ENCODE measurements at places on chromosomes 4 and X. TPM values are rescaled to one million over a fixed set of nuclear protein-coding genes. Genes with fewer than 3 reads are reported as not detected.

DNA sequence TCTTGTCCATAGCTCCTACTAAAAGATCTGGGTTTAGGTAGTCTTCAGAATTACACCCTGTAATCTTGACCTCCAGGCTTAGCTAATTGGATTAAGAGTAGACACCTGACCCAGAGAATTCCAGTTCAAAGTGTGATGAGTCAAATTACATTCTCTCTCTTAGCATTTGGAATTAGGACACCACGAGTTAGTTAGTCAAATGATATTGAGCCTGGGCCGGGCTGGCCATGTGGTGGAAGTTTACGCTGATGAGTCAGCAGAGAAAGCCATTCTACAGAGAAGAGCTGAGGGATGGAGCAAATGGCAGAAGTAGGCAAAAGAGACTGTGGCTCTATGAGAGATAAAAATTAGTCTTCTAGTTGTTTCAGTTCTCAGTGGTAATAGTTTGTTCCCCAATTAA is 31.1 kb downstream of the CEP44 start:
- no peaks in the 10 kb centered on the region for H3K27me3 ChIP-seq
- H3K4me1 ChIP-seq = no peaks in the 10 kb centered on the region
- DNase-seq = no peak

The SLC49A3 gene
- total RNA-seq = 0.91 TPM

The SUPT20HL2 gene
- total RNA-seq = not detected

- H3K4me3 ChIP-seq = peak overlapping the region; percentile 76
- H3K27me3 ChIP-seq = no peaks in the 10 kb centered on the region
- H3K36me3 ChIP-seq = peaks cover 45% of the 10 kb centered on the region
- peaks cover 74% of the 10 kb centered on the region for H3K4me1 ChIP-seq
These were observed 2.1 kb downstream of the SASH3 start for GRCh38 chrX:129781680-129782495.

- no peak overlapping the region for H3K4me3 ChIP-seq
- DNase-seq = no peak
- no peaks in the 10 kb centered on the region for H3K27me3 ChIP-seq
These were observed 28.3 kb downstream of the TXLNG start for GRCh38 chrX:16814597-16814996.

DNA sequence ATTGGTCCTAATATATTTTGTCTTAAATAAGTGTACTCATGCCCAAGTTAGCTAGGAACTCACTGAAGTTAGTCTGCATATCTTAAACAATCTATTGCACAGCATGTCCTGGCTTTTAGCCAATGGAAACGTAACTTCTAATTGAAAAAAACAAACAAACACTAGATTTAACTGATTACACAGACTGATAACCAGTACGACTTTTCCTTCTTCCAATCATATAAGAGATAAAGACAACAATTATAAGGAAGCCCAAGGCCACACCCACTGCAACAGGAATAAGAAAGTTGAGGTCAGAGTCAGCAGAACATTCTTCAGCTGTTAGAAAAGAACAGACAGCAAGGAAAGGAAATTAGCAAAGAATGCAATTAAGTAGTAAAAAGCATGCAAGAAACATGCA is 40.8 kb downstream of the LAMP2 start:
- DNase-seq = no peak
- no peak overlapping the region for H3K27ac ChIP-seq
- no peaks in the 10 kb centered on the region for H3K4me1 ChIP-seq
- H3K4me3 ChIP-seq = no peak overlapping the region
- no peaks in the 10 kb centered on the region for H3K36me3 ChIP-seq

The SPIN2A gene
- 1.1 TPM for total RNA-seq
